ENCODE measurements at places on chromosomes 11 and 22.

GRCh38 chr11:79087238-79087960 lies 353.4 kb downstream of the TENM4 start:
- no peak for DNase-seq

DNA sequence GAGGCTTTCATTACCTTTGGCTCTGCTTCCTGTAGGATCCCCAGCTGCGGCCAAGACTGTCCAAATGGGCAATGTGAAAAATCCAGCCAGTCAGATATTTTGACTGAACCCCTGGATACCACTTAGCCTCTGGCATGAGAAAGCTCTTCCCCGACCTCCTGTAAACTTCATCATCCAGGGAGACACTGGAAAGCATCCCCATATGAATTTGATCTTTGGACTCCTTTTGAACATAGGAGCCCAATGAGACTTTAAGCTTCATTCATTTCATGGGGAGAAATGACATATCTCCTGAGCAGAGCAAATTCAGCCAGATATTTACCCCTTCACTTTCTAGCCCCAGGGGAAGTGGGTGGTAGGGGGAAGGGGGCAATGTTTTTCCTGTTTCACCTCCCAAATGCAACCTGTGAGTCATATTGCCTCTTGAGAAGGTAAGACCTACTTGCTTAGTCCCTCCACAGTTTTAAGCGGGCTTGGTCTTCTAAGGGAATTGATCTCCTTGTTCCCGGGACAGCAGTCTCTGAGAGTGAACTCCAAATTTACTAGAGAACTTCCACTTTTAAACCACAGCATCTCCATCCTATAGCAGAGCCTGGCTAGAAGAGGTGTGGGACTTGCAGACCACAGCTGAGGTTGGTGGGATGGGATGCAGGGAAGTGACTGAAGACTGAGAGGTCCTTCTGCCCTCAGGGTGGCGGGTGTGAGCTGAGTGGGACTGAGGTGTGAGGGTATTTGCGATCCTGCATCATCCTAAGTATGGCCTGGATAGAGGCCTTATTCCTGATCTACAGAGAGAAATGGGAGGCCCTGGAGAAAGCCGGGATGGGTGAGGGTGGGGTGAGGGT lies 20.3 kb upstream of the POU2AF1 start:
- DNase-seq = no peak

- DNase-seq = peak; percentile 34
Observed at GRCh38 chr11:116691771-116692177, 81.0 kb downstream of the BUD13 start.

DNA sequence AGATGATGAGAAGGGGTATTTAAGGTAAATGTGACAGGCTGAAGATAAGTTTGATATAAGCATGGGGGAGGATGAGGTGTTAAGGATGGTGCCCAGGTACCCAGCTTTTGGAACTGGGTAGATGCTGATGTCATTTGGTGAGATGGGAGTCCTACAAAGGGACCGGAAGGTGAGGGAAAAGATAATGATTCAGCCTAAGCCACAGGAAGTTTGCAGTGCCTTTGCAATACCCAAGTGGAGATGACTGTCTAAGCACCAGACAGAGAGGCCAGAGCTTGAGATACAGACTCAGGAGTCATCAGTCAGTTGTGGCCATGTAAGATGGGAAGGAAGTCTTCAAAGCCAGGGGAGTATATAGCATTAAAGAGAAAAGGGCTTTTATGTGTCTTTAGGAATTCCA lies 30.0 kb upstream of the SMCO4 start:
- DNase-seq = no peak

GRCh38 chr11:126461996-126462395 lies 106.5 kb downstream of the ST3GAL4 start:
- no peak for DNase-seq

- no peak for DNase-seq
Observed at GRCh38 chr11:34268906-34269430, 88.8 kb downstream of the ABTB2 start.

DNA sequence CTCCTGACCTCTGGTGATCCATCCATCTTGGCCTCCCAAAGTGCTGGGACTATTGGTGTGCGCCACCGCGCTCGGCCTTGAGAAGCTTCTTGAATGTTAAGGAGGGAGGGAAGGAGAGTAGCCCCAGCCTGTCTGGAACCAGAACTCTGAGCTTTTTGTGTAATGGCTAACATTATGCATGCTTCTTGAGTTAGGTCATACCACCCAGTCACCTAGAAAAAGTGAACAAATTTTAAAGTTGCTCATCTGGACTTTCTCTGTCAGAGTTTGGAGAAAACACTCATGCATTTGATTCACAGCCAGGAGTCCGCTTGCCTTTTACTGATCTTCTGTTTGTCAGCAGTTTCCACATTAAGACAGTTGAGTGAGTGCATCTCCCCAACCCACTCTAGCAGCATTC lies 82.1 kb downstream of the PPP6R3 start:
- DNase-seq = no peak

DNA sequence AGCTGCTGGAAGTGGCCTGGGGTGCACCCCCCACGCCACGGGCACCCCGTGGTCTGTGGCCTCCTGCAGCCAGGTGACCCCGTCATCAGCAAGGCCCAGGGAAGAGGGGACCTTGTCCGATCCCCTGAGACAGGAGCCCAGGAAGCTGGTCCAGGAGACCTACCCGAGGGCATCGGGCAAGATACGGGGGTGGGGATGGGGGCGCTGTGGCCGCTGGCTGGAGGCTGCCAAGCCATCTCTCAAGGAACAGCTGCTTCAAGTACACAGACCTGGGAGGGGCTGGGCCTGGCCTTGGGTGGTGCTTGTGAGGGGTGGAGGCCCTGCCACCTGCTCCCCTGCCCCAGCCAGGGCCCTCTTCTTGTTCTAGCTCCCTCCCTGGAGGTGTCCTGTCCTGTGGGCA lies 1272.1 kb downstream of the BRD1 start:
- DNase-seq = no peak

DNA sequence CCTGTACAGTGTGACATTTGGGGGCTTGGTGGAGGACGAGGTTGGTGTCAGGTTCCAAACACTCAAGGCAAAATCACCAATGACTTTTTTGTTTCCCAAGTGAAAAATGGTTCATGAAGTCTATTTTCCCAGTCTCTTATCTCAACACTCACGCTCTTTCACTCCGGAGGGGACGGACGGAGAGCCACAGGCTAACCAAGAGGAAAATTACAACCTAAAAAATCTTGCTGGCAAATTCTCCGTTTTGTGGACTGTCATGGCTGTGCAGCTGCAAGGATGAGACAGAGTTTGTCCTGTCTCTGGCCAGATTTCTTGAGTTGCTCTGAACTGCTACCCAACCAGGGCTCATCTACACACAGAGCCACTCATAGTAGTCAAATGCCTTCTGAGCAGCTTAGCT lies 101.2 kb downstream of the ABTB2 start:
- DNase-seq = no peak

GRCh38 chr11:76654298-76654851 lies 16.2 kb downstream of the LRRC32 start:
- no peak for DNase-seq

GRCh38 chr22:36839356-36840073 lies 21.3 kb upstream of the NCF4 start:
- no peak for DNase-seq

DNA sequence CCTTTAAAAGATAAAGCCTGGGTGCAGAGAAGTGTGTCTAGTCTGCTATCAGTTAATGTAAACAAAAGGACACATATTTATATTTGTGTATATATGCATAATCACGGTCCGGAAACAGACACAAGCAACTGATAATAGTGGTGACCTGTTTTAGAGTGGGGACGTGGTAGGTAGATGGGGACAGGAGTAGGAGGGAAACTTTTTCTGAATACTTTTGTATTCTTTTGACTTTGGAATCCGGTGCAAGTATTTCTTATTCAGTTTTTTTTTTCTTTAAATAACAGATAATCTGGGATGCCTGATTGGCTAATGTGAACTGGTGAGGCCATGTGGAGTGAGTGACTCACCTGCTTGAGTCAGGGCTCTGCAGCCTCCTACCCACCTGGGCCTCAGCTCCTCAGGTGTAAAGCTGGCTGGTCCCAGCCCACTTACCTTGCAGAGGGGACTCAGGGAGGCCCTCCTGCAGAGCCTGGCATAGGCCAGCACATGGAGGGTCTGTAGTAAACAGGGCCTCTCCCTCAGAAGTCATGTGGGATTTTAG lies 15.3 kb downstream of the MICAL2 start:
- DNase-seq = no peak

DNA sequence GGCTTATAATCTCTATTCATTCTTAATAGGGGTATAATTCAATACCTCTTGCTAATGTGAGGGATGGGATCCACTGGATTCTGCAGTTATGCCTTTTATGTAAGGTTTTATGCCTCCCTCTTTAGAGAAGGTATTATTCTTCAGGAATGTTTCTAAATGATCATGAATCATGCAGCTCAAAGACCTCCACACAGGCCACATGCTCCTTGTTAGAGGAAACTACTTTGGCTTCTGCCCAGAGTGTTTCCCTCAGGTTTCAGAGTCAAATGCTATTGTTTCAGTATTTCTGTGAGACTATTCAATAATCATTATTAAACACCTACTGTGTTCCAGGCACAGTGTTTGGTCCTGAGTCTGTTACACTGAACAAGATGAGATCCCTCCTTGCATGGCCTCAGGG lies 115.9 kb downstream of the RAB38 start:
- DNase-seq = no peak

- DNase-seq = no peak
Observed at GRCh38 chr11:11336664-11337063, 16.4 kb downstream of the CSNK2A3 start.
